ENCODE measurements at places on chromosomes 2 and 18.

- no peak for DNase-seq
These were observed 14.6 kb downstream of the TMSB10 start for GRCh38 chr2:84919885-84920580.

DNA sequence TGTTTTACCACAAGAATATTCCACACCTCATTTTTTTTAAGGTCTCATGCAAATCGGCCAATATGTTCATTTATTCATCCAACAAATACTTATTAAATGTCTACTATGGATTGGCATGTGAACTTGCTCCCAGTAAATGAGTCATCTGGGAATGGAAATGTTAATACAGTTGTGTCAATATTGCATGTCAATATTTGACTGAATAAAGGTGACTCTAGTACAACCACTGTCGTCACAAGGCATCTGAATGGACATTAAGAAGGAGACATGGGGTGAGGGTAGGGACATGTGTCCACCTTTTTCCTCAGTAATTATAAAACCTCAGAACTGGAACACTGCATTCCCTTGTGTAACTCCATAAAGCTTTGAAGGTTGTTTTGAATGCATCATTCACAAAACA is 365.4 kb downstream of the ADCYAP1 start:
- no peak for DNase-seq

DNA sequence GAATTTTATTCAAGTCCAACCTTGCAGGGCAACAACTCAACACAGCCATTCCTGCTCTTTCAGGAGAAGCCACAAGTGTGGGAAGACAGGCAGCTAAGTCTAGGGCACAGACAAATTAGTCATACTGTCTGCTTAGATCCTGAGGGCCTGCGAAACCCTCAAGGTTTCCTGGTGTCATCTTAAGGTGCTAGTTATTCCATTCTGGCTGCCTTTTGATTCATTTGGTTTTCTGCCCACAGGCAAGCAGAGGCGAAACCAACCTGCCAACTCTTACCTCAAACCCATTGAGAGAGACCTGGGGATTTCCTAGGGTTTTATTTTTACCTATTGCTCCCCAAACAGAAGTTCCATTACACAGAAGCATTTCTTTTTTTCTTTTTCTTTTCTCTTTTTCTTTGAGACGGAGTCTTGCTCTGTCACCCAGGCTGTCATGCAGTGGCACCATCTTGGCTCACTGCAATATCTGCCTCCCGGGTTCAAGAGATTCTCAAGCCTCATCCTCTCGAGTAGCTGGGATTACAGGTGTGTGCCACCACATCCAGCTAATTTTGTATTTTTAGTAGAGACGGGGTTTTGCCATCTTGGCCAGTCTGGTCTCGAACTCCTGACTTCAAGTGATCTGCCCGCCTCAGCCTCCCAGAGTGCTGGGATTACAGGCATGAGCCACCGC is 23.7 kb upstream of the SCYGR1 start:
- DNase-seq, result no peak

GRCh38 chr18:3321133-3321812 is 59.3 kb downstream of the MYL12B start:
- no peak for DNase-seq

- no peak for DNase-seq
These were observed 54.8 kb upstream of the CCDC141 start for GRCh38 chr2:179104736-179105135.

- DNase-seq, result no peak
These were observed 25.0 kb upstream of the SPP2 start for GRCh38 chr2:234025466-234025865.

DNA sequence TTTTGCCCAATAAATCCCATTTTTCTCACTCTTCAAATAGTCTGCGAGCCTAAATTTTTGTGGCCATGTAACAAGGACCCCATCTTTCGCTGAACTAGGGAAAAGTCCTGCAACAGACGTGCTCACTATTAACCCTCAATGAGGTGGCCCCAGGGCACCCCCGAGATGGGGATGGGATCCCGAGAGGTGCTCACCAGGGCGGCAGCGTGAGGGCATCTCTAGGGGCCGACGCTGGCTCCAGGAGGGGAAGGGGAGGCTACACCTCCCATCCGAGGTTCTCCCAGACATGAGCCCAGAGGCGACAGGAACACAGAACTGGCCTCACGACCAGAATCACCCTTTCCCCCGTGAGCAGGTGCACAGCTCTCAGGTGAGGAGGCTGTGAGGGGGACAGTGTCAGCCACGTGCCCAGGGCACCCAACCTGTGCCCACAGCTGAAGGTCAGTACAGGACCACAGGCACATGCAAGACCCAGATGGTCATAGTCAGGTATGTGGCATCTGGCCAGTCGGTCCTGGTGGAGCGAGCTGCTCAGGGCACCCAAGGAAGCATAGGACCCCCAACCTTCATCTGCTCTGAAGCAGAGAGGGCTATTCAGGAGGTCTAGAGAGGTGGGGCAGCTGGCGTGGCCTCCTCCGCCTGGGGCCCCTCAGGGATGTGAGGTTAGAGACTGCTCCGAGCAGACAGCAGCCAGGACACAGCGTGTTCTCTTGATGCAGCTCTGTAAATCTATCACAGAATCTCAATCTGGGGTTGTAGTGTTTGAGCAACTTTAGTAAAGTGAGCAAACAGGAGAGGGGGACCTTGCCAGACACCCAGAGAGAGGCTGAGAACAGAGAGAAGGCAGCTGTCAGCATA is 62.8 kb downstream of the PXDN start:
- no peak for DNase-seq

- DNase-seq, result peak; percentile 82
These were observed 733 bp downstream of the ZC3H6 start for GRCh38 chr2:112275887-112276773.

DNA sequence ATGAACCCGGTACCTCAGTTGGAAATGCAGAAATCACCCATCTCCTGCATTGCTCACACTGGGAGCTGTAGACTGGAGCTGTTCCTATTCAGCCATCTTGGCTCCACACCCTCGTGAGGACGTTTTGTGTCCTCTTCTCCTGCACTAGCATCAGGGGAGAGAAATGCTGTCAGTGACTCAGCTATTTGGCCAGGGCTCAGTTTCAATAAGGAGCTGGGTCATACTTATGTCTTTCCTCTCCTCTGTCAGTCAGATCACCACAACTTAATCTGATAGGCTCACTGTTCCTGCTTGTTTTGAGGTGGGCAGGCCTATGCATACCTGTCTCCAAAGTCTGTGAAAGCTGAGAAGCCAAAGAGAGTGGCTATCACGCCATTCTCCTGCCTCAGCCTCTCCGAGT is 921.2 kb downstream of the DCC start:
- DNase-seq, result no peak

DNA sequence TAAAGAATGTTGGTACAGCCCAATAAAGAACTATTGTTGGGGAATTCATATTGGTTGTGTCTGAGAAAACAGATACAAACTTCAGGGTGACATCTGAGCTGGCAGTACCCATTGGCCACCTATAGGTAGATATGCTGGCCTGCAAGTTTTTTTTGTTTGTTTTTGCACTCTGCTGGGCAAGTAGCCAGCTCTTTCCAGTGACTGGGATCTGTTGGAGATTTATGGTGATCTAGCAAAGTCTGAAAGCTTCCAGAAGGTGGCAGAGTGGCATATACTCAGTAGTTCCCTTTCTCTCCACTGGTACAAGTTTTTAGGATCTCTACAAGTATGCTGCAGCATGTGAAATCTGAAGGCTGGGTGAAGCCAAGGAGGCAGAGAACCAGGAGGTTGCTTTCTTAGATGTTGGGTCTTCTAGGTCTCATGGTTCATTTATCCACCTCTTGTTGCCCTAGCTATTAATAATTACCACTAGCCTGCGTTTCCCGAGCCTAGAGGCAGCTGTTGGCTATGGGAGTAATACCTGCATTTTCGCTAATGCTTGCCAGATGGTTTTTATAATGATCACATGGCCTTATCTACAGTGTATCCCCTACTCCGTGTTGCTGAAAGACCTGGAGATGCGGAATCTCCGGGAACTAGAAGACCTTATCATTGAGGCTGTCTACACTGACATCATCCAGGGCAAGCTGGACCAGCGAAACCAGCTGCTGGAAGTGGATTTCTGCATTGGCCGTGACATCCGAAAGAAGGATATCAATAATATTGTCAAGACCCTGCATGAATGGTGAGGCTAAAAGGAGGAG is 9.5 kb downstream of the COPS7B start:
- peak; percentile 92 for DNase-seq

GRCh38 chr2:167333245-167333644 is 445.0 kb downstream of the XIRP2 start:
- DNase-seq, result no peak

- DNase-seq, result no peak
These were observed 446 bp downstream of the COPS9 start for GRCh38 chr2:240135706-240136012.

GRCh38 chr2:142478206-142478605 is 347.4 kb upstream of the LRP1B start:
- no peak for DNase-seq

DNA sequence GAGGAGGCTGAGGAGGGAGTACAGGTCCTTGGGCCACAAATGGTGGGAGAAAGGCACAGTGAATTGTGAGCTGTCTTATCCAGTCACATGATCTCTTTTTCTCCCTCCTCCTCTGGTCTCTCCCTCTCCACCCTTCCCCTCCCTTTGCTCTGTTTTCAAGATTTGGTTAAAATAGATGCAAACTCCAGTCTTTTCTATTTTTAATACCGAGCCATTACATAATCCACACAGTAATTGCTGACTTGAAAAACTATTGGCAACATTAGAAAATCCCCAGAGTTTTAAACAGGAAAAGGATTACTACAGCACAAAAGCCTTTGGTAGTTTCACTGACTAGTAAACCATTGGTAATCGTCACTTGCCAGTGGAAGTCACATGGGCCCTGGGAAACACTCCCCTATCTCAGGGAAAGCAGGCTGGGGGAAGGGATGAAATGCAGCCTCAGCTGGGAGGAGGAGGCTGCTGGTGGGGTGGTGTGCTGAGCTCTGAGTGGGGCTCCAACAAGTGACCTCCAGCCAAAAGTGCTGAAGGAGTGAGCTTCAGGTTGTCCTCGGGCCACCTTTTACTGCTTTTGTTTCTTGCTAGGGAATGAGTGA is 57.4 kb upstream of the PCBP1 start:
- no peak for DNase-seq

DNA sequence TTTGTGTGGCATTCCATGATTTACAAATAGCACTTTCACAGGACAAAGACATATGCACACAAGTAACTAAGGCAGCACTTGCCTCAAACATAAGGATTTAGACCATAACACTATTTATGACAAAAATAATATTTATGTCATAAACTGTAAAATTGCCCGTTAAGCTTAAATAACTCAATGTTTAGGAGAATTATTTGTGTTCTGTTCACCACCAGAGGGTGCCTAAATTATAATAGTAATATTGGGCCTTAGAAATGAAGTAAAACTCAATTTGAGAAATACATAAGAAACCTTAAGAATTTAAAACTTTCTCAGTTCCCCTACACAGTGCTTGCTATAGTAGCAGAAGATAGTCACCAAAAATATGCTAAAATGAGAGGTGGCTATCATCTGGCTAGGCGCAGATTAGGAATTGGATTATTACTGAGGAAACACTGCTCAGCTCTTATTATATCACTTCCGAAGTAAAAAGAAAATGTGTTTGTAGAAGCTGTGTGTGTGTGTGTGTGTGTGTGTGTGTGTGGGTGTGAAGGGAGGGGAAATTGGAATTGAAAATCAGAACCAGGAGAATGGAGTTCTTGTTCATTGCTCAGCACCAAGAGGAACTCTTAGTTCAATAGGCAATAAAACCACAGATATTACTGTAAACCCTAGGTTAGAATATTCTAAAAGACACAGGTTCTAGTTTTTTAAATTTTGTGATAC is 4.9 kb upstream of the CHN1 start:
- DNase-seq, result no peak

DNA sequence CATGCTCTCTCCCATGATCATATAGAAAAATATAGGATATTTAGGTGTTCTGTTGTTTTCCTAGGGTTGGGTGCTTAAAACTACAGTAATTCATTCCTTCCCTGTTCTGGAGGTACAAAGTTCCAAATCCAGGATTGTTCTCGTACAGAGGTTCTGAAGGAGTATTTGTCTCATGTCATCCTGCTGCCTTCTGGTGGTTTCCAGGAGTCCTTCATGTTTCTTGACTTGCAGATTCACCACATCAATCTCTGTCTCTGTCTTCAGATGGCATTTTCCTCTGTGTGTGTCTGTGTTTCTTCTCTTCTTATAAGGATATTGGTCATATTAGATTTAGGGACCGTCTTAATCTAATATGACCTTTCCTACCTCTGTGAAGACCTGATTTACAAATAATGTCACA is 397.9 kb downstream of the NYAP2 start:
- DNase-seq, result no peak

DNA sequence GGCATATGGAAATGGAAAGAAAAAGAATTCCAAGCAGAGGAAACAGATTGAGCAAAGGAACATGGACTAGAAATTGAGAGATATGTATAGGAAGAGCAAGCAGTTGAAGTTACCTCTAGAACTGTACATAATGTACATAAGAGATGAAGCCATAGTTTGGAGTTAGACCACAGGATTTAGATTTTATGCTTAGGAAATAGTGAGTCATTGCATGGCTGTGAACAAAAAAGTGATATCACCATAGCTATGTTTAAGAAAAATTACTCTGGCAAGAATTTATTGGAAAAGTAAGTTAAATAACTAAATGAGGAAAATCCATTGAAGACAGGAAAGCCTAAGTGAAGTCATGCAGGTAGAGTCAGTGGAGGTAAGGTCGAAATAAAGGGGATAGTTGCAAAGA is 99.4 kb upstream of the GALNT5 start:
- DNase-seq, result no peak

DNA sequence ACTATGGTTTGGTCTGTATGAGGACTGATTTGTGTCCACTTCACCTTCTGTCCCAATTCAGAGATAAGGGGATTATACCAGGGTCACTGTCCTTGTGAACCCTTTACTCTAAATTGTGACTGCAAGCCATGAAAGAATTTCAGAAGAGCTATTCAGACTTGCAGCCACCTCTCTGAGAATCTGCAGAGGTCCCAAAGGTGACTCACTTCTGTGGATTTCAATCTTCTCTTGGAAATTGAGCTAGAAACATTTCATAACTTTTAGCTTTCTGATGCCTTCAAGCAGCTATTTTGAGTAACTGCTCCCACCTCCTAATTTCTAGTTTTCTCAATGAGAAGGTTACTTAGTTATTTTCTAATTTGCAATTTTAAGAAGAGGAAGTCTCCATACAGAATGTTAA is 1242.4 kb upstream of the ACVR2A start:
- no peak for DNase-seq

DNA sequence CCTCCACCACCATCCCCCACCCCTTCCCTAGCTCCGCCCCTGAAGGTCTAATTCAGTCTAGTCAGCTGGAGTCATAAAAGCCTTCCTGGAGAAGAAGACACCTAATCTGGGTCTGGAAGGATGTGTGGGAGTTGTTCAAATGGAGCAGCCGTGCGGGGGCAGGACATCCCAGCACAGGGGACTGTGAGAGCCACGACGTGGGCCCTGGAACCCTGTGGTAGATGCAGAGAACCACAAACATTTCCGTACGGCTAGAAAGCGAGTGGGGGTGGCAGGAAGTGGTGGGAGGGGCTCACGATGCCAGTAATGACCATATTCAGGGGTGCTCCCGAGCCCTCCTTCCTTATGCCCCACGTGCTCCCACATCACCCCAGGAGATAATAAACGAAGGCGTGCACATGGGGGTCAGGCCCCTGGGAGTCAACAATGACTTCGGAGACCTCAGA is 20.9 kb upstream of the COL6A3 start:
- DNase-seq, result no peak

GRCh38 chr2:238139196-238140039 is 950 bp downstream of the KLHL30 start:
- DNase-seq, result no peak

- no peak for DNase-seq
These were observed 6.1 kb upstream of the IL37 start for GRCh38 chr2:112904883-112905282.

All from NCI-H510A (cell line).